ENCODE measurements at places on chromosomes 5 and 9.

- DNase-seq, result no peak
Observed at GRCh38 chr5:170182491-170182890, 50.3 kb upstream of the C5orf58 start.

DNA sequence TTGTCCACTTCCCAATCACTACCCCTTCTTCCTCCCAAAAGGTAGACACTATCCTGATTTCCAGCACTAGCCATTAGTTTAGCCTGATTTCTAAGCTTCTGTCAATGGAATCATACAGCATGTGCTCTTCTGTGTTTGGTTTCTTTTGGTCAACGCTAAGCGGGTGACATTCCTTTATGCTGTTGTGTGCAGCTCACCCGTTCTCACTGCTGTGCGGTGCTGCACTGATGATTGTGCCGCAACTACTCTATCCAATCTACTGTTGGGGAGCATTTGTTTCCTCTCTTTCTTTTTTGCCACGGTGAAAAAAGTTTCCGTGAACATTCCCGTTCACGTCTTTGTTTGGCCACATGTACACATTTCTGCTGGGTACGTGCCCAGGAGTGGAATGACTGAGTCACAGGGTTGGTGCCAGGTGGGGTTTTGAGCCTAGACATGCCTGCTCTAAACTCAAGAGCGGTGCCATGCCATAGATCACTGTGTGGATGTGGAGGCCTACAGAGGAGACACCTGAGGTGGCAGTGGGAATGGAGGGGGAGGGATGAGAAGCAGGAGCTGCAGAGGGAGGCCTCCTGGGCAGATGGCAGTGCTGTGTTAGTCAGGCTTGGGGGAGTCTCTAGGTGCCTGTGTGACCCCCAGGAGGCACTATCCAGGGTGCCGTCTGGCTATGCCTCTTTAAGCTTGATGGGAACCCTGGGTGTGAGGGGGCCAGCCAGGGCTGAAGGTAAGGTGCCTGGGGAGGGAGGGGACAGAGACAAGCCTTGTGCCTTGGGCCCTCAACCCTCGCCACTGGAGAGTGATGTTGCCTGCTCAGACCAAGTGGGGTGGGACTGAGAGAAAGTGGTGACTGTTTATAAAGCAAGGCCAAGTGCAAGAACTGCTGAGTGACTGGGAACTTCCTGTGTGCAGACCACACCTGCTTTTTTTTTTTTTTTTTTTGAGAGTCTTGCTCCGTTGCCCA is 11.4 kb upstream of the ANKRD33B start:
- DNase-seq, result no peak

DNA sequence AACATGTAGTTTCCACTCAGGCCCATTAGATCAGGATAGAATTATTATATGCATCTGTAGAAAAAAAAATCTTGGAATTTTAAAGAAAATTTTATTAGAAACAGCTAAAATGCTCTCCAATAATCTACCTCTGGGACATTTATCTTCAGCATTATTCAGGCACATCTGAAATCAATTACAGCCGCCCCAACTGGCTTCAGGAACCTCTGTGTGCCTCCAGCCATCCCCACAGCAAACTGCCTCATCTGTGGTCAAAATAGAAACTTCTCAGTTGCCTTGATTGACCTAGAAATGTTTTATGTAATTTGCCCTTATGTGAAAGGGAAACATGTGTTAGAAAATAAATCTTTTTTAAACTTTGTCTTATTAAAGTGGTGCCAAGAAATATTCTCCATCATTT is 120.1 kb upstream of the LPAR1 start:
- DNase-seq, result no peak

DNA sequence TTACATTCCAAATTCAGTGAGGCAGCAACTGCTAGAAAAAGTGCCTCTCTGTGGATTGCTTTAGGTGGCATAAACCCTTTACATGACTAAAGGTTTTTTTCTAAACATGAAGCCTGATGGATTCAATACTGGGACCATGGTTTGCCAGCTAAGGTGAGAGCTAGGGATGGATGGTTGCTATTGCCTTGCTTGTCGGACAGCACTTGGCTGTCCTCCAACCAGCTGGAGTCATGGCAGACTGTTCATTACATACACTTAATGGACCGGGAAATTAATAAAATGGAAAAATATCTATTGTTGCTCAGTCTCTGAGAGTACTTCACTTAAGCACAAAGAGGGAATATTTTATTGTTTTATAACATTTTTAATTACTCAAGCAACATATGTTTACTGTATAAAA is 116.9 kb upstream of the TRPC7 start:
- DNase-seq, result no peak

- DNase-seq, result no peak
Observed at GRCh38 chr5:134099939-134100282, 14.6 kb upstream of the TCF7 start.

DNA sequence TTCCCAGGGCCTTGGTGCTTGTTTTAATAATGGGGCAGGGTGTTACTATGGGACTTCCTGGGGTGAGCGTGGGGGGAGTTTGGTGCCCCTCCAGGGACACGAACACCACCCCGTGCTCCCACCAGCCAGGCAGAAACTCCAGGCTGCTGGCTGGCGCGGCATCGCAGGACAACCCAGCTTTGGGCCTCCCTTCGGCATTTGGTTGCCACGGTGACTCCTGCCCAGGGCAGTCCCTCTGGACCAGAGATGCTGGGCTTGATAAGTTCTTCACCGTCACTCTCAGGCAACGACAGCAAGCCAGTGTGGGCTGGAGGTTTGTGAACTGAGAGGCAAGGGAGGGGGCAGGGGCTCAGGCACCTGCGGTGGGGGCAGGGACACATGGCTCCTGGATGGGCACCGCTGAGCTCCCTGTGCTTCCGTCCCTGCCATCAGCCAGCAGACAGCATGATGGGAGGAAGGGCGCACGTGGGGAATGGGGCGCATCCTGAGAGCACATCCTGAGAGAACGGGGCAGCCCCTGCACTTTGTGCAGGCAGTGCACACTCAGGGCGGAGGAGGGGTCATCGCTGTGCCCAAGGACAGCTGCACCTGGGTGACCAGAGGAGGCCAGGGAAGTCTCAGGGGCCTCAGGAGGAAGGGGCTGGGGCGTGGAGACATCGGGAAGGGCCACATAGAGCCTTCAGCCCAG is 116.4 kb downstream of the RXRA start:
- DNase-seq, result no peak

- DNase-seq, result no peak
Observed at GRCh38 chr5:176492431-176492830, 44.2 kb downstream of the FAF2 start.

GRCh38 chr9:113221800-113222481 is 597 bp downstream of the SLC31A1 start:
- DNase-seq, result no peak

DNA sequence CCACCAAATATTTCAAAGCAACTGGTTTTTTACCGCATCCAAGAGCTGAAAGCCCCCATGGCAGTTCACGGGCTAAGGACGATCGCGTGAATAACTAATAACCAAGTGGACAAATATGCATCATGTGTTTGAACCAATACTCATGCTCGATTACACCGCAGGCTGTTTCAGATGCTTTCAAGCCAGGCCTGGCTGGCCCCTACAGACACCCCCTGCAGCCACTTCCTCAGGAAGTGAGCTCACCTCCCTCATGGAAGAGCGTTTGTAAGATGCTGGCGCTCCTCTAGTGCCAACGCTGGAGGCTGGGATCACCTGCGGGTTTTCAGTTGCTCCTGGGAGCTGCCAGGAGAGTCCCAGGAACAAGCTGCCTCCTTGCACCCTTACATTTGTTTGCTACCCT is 53.9 kb upstream of the PTCH1 start:
- DNase-seq, result no peak

- no peak for DNase-seq
Observed at GRCh38 chr5:163409384-163409783, 28.0 kb upstream of the CCNG1 start.

- DNase-seq, result no peak
Observed at GRCh38 chr9:21053851-21054250, 22.4 kb upstream of the HACD4 start.

DNA sequence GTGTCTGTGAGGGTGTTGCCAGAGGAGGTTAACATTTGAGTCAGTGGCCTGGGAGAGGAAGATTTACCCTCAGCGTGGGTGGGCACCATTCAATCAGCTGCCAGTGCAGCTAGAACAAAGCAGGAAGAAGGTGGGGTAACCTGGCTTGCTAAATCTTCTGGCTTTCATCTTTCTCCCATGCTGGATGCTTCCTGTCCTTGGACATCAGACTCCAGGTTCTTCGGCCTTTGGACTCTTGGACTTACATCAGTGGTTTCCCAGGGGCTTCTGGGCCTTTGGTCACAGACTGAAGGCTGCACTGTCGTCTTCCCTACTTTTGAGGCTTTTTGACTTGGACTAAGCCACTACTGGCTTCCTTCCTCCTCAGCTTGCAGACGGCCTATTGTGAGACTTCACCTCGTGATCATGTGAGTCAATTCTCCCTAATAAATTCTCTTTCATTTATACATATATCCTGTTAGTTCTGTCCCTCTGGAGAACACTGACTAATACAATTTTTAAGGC is 38.1 kb downstream of the PBX3 start:
- no peak for DNase-seq

DNA sequence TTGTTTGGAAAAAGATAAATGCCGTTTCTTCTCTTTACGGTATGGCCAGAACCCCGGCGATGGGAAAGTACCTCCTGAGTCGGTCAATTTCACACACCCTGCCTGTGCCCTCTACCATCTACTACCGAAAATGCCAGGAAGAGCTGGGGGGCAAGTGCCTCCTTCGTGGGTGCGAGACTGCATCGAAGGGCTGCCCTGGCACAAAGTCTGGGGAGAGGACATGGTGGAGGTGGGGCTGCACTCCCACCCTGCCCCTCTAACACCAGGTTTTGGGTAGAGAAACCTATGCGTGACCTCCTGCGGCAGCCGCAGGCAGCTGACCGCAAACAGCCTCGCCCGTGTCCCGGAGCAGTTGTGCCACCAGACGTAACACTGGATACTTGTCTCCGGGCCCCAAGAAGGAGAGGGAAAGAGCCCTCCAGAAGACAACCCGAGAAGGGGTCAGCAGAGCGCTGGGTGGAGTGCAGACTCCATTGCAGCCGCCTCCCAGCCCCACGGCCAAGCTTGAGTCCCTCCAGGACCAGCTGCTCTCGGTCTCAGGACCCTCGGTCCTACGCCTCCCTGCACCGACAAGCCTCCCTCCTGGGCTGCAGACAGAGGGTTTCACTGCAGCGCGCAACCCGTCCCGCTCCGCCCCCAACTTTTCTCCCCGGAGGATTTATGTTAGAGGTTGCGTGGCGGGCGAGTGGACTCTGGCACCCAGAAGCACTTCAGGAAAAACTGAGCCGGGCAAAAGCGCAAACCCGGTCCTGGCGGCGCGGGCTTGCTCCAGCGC is 823 bp upstream of the PRDM6 start:
- DNase-seq, result no peak

DNA sequence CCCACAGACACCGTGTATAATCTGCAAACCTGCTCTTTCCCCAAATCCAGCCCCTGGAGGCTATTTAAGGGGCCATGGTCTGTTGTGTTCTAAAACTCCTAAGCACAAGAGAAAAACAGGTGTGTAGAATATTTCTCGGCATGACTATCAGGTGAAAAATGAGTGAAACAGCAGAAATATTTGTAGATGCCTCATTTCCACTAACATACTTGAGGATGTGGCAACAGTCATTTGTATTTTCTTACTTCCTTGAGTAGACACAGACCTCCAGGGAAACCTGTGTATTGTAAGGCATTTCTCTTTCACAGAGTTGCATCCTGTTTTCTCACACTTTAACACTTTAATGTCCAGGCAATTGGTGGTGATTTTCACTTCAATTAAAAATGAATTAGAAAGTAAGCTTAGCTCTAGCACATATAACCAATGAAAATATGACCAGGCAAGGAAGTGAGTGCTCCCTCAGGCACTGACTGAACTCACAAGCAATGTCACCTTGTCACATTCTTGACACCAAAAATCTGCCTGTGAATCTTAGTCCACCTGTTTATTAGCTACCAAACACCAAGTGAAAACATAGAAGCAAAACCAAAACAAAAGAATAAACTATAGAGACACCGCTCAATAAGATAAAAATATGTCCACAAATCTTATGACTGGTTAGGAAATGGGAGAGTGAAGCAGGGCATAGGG is 64.4 kb downstream of the DIRAS2 start:
- DNase-seq, result no peak

GRCh38 chr5:82586661-82587310 is 308.6 kb upstream of the RPS23 start:
- no peak for DNase-seq

- DNase-seq, result no peak
Observed at GRCh38 chr5:132428147-132428482, 58.6 kb downstream of the SLC22A5 start.

GRCh38 chr9:120921661-120922181 is 4.9 kb downstream of the TRAF1 start:
- no peak for DNase-seq

DNA sequence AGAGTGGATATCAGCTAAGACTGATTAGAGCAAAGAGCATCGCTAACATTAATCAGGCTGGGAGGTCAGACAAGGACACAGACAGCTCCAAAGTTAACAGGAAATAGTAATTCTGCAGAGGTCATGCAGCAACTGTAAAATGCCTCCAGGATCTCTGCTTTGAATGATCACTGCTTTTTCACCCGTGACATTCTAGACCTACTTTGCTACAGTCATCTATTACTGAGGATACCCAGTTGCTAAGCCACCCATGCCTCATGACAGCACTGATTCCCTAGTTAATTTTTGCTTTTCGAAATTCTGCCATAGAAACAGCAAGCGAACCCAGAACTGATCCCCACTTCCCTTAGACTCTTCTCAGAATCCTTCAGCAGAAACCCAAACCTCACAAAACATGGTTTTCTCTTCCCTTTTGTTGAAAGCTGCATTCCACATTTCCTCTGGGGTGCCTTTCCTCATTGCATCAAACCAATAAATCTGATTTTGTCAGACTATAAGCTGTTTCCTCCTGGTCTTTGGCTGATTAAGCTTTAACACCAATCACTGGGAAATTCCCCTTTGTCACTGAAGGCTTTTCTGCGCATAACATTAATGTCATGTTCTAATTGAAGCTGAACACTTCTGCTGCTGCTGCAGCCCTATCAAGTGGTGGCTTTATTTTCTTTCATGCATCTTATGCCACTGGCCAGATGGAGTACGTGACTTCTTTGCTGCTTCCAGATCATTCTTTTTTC is 201.1 kb upstream of the CHD1 start:
- DNase-seq, result no peak

DNA sequence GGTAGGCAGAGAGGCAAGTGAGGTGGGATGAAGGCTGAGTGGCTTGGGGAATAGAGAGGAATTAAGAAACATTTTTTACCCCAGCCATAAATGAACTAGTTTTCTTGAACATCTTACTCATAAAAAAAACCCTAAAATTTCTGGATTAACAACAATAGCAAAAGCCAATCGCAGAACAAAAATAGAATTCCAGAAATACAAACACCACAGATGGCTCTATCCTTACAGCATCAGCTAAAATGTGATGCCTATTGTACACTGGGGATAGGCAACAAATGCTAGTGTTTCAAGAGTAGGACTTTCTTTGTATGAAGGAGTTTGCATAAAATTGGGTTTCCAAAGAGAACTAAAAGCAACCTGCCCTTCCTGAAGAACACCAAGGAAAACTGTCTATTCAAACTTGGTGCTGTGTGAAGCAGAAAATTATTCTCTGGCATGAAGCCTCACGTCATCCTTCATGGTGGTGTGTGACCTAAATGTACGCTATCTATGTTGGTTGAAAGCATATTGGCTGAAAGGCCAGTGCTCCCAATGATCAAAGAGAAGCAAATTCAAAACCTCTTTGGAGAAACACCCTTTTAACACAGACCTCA is 82.9 kb downstream of the JAKMIP2 start:
- no peak for DNase-seq

- no peak for DNase-seq
Observed at GRCh38 chr5:137836997-137837396, 30.7 kb upstream of the MYOT start.

Measured in globus pallidus (tissue), 1 donor.